ENCODE measurements at places on chromosomes 7 and 10. TPM values are rescaled to one million over a fixed set of nuclear protein-coding genes. Genes with fewer than 3 reads are reported as not detected.

DNA sequence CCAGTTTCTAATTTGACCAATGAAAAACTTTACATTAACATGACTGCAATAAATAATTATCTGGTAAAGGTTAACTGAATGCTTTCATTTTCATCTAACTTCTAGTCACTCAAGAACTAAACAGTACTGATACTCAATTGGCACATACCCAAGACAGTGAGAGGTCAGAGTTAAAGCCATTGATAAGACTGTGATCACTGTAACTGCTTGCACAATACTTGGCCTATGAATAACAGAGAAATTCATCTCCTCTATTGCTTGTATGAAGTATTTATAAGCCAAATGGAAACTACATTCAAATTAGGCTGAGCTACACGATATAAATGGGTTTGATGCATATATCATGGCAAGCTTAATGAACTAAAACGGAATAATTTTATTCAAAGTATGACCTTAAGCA is 43.0 kb downstream of the HERC4 start:
- no peak for DNase-seq

- no peak for DNase-seq
Measured at GRCh38 chr10:80938903-80939302, 401.2 kb downstream of the SH2D4B start.

DNA sequence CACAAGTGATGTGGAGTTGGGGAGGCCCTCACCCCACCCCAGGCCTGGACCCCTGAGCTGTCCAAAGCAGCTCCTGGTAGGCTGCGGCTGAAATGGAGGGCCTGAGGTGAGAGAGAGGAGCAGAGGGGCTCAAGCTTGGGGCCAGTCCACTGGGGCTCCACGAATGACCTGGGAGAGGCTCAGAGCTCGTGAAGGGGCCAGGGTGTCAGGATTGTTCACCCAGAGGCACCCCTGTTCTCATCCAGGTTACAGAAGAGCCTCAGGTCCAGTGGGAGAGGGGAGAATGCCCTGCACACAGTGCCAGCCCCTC is 102.2 kb upstream of the RET start:
- DNase-seq, result no peak

GRCh38 chr7:125173571-125173970 is 243.9 kb upstream of the POT1 start:
- DNase-seq, result no peak

- peak; percentile 7 for DNase-seq
Measured at GRCh38 chr10:71666639-71667386, 52.8 kb downstream of the C10orf105 start.

- no peak for DNase-seq
Measured at GRCh38 chr10:99781734-99782429, 558 bp upstream of the ABCC2 start.

DNA sequence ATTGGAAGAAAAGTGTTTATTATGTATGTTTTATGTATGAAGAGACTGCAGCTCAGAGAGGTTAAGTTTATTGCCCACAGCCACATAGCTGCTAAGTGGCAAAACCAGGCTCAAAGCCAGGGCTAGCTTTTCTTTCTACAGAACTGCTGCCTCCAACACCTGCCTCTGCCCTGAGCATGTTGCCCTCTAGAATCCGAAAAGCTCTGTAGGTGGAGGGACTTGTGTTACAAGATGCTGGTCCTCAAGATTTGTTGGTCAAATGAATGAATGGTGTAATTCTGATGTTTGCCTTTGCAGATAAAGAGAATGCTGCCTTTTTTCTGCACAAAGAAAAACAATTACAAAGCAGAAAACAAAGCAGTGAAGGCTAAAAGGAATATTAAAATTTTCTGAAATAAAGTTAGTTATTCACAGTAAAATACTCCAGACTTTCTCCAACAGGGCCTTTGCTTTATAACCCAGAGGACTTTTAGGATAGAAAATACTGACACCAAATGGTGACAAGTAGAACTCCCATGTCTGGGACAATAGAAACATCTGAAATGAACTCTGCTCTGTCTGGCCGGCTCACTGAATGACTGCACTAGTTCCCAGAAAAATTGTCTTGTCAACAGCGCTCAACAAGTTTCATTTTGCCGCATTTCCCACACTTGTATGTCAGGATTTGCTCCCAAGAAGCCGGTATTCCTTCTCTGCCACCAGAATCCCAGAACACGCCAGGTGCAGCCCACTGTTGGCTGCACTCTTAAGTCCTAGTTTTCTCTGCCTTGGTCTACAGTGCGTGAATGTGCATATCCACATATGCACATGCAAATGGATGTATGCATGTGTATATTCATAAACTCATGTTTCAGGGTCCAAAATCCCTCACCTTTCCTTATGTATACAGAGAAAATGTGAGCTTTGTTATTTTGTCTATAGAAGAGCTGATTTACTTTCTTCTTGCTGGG is 11.0 kb upstream of the DNTT start:
- DNase-seq, result no peak

DNA sequence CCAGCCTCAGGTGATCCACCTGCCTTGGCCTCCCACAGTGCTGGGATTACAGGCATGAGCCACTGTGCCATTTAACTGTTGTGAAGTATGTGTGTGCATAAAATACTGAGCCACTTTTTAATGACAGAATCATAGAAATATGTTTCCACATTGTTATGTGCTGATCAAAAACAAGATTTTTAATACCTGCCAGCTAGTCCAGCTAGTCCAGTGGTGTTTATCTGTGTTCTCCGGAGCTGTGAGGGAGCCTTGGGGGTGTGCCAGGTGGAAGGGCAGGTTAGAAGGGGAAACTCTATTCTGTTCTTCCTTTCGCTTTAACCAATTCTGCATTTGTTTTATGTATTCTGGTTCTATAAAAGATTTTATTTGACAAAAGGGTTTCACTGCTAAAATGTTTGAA is 7.0 kb downstream of the FAM221A start:
- DNase-seq, result no peak

GRCh38 chr7:12031638-12032037 is 179.5 kb upstream of the TMEM106B start:
- DNase-seq, result no peak

DNA sequence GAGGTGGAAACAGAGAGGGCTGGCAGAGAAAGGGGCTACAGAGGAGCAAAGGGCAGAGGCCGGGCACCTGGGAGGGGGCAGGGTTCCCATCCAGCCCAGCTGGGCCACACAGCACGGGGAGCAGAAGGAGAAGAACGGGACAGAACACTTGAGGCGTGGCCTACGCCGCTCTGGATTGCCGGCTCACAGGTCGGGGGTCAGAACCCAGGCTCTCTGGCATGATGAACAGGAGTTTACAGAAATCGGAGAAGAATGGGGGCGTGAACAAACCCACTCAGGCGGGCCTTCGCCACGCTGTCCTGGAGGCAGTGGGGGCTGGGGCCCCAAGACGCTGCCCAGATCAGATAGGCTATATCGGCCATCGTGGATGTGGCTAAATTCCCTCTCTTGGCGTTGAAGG is 362.2 kb upstream of the SHH start:
- no peak for DNase-seq

GRCh38 chr7:73893342-73894101 is 32.6 kb downstream of the TMEM270 start:
- DNase-seq, result no peak

DNA sequence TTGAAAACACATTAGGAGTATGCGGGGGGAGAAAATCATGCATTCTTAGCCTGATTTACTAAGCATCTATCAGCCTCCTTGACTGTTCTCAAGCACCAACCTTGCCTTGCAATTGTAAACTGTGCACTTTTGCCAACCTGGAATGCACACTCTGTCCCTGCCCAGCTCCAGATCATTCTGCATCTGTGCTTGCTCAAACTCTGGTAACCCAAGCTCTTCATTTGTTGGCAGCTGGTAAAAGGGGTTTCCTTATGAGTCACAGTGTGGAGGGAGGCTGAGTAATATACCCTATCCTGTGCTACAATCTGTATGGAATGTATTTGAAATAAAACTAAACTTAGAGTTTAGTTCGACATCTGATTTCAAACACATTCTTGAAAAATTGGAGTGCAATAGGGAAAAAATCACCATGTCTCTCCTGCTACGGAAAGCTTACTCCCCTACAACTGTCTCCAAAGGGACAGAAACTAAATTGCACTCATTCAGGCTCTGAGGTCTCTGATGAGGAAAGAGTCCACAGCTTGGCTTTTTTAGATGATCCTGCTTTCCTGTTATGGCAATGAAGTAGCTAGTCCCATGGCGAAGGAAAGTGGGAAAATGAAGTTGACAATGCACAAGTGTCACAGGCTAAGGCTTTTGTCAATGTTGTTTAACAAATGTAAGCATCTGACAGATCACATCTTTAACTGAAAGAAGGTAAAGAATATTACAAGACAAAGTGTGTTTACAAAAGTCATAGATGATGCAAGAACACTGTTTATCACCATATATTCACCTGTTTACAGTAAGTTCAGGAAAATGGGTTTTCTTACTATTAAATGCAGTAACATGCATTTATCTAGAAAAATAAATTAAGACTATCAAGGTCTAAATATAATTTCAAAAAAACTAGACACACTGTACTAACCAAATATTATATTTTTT is 61.9 kb downstream of the TES start:
- peak; percentile 92 for DNase-seq

DNA sequence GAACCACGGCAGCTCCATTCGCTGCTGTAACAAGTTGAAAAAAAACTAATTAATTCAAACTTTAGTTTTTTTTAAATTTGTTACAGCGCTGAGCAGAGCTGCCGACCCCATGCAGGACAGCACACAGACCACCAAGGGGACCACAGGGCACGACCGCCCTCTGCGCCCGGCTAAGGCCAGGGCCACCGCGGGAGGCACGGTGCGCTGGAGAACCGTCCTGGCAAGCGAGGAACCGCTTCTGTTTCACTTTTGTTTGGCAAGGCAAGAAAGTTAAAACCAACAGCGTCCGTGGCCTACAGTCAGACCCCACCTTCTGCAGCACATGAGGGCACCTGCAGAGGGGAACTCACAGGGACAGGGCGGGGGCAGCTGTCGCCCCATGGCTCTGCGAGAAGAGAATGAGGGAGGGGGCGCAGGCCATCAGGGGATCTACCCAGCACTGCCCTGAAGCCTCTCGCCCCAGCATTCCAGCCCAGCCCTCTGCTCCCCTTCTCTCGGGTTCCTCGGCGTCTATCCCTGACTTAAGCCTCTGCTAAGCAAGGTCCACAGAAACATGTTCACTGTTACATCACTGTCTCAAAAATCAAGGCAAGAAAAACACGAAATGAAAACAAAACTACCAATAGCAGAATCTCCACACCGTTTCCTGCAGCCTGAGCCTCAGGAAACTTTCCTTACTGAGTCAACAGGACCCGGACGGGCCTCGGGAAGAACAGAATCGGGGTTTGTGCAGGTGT is 204.4 kb downstream of the DIP2C start:
- no peak for DNase-seq

DNA sequence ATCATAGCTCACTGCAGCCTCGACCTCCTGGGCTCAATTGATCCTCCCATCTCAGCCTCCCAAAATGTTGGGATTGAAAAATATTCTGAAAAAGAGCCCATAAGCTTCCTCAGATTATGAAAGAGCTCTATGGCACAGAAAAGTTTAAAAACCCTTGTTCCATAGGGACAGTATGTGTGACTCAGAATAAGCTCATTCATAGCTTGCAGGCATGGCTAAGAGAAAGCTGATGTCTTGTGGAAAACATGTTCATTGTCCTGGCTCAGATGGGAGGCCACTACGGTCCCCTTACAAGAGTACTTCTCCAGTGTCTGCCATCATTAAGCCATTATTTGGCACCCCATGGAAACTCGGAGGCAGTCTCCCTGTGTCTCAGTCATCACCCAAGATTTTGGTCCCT is 64.0 kb downstream of the CCDC3 start:
- no peak for DNase-seq

GRCh38 chr10:58515291-58515941 is 2.7 kb downstream of the BICC1 start:
- no peak for DNase-seq

- no peak for DNase-seq
Measured at GRCh38 chr7:93861325-93861949, 29.1 kb downstream of the TFPI2 start.

- DNase-seq, result no peak
Measured at GRCh38 chr10:73879296-73880173, 5.2 kb upstream of the CAMK2G start.

DNA sequence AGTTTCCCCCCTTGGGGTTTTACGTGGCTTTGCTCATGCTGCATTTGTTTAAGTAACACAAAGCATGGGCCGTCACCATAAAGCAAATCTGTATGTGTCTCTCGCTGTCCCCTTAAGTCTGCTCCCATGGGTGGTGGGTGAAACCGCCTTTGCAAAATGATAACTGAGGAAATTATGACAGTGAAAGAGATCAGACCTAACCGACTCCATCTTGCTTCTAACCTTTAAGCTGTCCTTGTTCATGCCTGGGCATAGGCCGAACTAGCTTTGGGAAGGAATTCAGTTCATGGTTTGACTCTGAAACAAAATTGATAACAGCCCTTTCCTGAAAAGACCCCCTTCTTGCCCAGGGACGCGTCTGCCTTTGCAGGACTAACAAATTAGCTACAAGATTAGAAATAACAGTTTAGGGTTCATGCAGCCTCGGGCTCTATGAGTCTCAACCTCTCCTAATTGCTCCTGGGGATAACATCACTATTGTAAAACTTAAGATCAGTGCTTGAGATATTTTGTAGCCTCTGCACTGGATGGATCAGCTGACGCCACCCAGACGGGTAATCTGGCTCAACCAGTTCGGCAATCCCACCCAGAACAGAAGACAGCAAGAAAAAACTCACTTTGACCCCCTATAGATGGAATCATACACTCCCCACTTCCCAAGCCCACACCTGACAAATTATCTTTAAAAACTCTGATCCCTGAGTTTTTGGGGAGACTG is 623.7 kb downstream of the TYW1 start:
- DNase-seq, result no peak

- no peak for DNase-seq
Measured at GRCh38 chr7:87113077-87113476, 39.2 kb upstream of the DMTF1 start.

DNA sequence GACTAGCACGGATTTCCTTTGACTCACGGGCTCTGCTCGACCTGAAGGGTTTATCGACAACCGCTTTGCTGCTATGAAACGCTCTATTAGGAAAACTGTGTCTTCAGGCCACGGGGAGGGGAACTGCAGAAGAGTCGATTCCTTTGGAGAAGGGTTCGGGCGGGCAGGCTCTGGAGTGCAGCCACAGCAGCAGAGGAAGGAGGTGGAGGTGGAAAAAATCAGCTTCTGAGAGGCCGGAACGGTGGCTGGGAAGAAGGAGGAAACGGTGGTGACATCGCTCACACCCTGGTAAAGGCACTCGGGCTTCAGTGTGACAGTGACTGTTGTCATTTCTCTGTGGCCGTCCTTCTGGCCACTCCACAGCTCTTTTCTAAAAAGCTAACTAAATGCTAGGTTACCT is 64.6 kb upstream of the MGMT start:
- no peak for DNase-seq

Gene INHBA
- total RNA-seq, result 76.1 TPM

Gene HMX2
- total RNA-seq, result 0.34 TPM

Gene PLXNA4
- total RNA-seq, result 0.14 TPM

Gene UPK3BL1
- 19.6 TPM for total RNA-seq

Gene HDAC9
- 84.5 TPM for total RNA-seq

Gene HNRNPH3
- 23.0 TPM for total RNA-seq

Gene EIF5AL1
- total RNA-seq, result 0.41 TPM

Gene MACC1
- 61.7 TPM for total RNA-seq
